GM03348 (cell line): ENCODE measurements at places on chromosomes 12 and 14.

DNA sequence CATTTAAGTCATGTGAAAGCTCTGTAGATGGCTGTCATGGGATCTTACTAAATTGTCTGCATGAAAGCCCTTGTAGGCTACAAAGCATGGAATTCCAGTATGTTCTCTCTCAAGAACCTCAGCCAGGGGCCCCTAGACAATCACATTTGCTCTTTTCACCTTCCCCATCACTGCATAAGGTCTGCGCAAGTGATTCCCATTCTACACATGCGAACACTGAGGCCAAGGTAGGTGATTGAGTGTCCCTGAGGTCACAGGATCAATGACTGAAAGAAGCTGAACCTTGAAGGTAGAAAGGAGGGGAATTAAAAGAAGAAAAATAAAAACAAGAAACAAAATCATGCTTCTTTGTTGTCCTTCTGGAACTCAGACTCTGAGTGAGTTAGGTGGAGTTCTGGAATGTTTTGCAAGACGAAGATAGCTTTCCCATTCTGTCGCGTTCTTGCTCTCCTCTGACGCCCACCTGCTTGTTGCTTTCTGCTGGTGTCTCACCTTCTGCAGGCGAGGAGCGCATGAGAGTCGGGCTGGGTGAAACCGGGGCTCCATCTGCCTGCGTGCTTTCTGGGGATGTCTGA is 79.9 kb downstream of the SPRING1 start:
- DNase-seq: no peak

- peak; percentile 57 for DNase-seq
Observed at GRCh38 chr12:10392394-10392930, 2.6 kb upstream of the KLRK1 start.

DNA sequence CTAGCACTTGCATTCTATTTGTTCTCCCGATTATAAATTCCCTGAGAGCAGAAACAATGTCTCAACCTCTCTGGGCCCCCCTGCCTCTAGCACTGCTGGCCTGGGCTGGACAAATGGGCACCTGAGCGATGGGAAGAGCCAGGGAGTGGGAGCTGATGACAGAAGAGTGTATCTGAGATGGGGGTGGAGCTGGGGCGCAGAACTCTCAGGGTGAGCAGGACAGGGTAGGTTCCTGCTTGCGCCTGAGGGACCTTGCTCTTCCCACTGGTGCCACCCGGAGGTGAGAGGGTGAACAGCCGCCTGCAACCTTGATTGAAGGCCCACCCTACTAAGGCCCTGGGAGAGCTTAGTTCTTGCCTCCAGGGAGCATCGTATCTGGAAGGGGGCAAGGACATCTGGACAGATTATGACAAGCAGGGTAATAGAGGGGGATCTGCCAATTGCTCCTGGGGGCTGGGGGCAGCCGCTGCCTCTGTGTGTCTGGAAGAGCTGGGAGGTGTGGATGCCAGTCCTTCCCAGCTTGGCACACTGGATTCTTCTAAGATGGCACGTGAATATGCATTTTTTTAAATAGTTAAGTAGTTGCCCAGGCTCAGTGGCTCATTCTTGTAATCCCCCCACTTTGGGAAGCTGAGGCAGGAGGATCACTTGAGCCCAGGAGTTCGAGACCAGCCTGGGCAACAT is 43.0 kb upstream of the TSPAN9 start:
- DNase-seq: peak; percentile 89

DNA sequence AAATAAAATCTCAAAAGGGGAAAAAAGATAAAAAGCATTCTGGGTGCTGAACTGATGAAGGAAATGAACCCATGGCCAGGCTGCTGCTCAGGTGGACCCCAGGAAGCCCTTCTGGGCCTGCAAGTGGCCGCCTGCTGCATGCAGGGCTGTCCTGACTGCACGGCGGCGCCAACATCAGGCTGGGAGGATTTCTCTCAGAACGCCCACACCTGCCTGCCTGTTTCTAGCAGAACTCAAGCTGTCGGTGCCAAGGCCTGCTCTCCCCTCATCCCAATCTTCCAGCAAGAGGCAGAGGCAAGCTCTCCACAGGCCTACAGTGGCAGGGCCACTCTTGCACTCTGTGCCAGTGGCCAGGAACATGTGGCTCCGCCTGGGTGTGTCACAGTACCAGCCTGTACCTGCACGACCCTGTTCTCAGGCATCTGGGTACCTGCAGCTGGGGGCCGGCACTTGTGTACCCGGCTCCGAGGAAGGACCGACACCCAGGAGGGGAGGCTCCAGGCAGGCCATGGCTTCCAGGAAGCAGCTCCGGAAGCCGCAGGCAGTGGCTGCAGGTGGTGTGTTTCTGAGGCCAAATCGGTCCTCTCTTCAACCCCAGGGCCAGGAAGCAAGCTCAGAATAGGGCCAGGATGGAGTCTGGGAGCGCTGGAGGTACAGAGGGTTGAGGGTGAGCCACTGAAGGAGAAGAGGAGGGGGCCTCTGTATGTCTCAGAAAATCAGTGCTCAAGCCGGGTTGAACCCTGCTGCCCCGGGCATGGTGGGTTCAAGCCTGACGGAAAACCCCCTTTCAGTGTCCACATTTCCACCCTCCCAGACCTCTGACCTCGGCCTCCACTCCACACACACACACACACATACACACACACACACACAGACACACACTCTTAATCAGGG is 2.5 kb upstream of the INF2 start:
- DNase-seq: no peak

DNA sequence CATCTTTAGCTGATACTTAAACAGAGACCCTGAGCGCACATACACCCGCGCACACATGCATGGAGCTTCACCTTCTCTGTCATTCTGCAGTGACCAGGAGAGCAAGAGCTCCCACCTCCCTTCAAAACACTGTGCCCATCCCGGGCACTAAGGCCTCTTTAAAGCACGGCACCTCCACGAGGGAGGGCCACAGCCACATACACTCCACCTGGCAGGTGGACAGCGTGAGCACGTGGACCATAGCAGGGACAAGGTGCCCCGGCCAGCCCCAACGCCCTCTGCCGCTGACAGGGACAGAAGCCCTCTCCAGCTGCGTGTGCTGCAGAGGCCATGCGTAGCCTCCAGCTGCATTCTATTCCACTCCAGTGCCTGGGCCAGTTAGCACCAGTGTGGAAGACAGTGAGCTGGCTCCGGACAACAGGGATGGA is 5.4 kb downstream of the GAPDH start:
- no peak for DNase-seq

DNA sequence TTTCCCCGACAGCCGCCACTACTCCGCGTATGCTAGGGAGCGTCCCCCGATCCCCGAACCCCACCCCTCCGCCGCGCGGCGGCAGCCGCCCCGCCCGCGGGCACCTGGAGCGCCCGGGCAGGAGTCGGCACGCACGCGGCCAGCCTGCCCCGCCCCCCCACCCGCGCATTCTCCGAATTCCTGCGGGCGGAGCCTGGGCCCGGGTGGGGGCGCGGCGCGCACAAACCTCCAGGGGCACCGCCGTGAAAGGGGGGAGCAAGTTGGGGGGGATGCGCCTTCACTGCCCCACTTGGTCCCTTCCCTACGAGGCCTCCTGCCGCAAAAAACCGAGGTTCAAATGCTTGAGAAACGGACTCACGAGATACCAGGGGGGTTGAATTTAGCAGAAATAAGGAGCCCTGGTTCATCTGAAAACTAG is 1.7 kb downstream of the AJUBA start:
- DNase-seq: peak; percentile 93
